ENCODE measurements at places on chromosomes 1 and 21. TPM values are rescaled to one million over a fixed set of nuclear protein-coding genes. Genes with fewer than 3 reads are reported as not detected.

DNA sequence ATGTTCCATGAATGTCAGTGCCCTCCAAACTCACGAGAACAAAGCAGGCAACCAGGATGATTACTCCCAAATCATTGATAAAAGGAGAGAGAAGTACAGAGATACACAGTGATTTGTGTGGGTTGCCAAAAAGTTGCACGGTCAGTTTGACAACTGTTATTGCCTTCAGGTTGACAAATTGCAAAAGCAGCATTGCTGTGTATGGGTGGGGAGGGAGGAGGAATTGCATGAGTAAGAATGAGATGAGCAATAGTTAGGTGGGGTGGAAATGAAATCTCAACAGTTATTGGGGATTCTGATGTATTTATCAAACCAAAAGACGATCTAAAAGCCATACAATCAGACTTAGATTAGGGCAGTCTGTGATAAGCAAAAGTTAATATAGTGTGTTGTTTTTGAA lies 93.7 kb downstream of the NTMT2 start:
- no peak for DNase-seq
- no peak overlapping the region for H3K27ac ChIP-seq
- no peaks in the 10 kb centered on the region for H3K4me1 ChIP-seq
- H3K36me3 ChIP-seq, result no peaks in the 10 kb centered on the region
- H3K27me3 ChIP-seq, result no peaks in the 10 kb centered on the region

GRCh38 chr1:55466373-55466772 lies 251.2 kb upstream of the USP24 start:
- no peak overlapping the region for H3K4me3 ChIP-seq
- H3K36me3 ChIP-seq, result no peaks in the 10 kb centered on the region
- H3K27ac ChIP-seq, result peak overlapping the region; percentile 1
- no peaks in the 10 kb centered on the region for H3K27me3 ChIP-seq

DNA sequence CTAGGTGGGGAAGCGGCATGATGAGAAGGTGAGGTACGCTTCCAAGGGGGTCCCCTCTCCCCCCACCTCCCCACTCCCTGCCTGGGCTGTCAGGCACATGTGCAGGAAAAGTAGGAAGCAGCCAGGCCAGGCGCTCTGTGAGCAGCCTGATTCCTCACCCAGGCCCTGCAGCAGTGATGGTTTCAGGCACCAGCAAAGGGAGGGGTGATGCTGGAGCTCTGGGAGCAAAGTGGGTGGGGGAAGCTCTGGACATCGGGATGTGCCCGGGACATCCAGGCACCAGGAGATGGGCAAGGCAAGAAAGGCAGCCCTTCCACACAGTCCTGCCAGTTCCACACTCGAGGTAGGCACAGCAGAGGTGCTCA lies 106.1 kb downstream of the CRYAA start:
- no peak for DNase-seq
- no peak overlapping the region for H3K4me3 ChIP-seq
- peaks cover 2% of the 10 kb centered on the region for H3K4me1 ChIP-seq
- no peaks in the 10 kb centered on the region for H3K36me3 ChIP-seq

LRRC7 gene
- total RNA-seq, result 0.19 TPM

PCBP3 gene
- 5.4 TPM for total RNA-seq

All from kidney (tissue), 22 donors.